ENCODE measurements at places on chromosomes 11 and 22.

DNA sequence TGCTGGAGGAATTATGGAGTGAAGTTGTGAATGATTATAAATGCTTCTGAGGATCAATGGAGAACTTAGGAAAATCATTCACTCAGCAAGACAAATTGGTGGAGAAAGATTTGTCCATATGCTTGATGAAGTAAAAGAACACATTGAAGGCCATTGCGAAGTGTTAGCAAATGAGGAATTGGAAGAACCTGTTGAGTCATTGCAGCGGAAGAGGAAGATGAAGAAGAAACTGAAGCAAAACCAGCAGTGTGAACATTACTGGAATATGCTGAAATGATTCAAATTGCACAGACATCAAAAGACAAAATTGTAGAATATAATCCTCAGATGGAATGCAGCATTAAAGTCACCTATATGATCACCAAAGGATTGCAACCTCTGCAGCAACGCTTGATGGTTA, 168.1 kb downstream of the ADAMTS15 start:
- no peak for DNase-seq

DNA sequence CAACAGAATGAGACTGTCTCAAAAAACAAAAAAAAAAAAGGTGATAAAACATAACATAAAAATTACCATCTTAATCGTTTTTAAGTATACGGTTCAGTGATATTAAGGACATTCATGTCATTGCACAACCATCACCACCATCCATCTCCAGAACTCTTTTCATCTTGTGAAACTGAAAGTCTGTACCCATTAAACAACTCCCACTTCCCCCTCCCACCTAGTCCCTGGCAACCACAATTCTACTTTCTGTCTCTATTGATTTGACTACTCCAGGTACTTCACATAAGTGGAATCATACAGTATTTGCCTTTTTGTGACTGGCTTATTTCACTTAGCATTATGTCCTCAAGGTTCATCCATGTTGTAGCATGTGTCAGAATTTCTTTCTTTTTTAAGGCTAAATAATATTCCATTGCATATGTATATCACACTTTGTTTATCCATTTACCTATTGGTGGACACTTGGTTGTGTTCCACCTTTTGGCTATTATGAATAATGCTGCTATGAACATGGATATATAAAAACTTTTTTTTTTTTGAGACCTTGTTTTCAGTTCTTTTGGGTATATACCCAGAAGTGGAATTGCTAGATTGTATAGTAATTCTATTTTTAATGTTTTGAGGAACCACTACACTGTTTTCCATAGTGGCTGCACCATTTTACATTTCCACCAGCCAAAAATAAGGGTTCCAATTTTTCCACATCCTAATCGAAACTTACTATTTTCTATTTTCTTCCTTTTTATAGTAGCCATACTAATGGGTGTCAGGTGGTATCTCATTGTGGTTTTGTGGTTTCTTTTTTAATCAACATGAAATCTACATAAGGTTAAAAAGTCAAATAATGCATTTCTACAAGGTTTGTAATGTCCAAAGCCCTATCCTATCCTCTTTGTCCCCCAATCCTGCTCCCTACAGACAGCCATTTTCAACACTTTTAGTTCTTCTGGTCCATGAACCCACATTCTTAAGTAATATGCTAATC, 23.4 kb upstream of the PIK3C2A start:
- DNase-seq, result no peak

GRCh38 chr11:17831883-17832282, 97.3 kb downstream of the KCNC1 start:
- DNase-seq, result no peak

DNA sequence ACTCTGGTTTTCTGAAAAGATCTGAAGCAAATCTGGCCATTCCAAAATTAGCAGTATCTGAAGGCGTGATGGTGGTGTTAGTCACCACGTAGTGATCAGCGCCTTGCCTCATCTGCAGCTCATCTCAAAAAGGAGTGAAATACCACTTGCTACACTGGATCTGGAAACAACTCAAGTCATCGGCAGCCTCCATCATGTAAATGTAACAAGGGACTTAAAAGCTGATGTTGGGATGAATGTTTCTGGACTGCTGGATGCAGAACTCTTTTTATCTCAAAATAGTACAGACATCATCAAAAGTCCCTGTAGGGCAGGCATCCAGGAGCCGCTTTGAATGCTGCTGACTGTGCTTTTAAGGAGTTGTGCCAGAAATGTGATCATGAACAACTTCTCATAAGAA, 14.1 kb upstream of the APLP2 start:
- DNase-seq, result no peak

DNA sequence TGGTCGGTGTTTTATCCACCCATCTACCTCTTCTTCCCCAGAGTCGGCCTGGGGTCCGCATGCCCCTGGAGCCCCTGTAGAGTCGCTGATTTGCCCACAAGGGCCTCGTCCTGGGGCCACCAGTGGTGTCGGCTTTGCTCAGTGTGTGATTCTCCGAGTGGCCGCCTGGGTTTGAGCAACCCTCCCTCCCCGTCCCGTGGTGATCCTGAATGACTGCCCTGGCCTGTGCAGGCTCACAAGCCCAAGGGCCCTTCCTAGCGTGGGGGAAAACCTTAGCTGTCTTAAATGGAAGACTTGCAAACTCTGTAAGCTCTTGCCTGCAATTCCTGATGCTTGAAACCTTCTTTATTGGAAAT, 128.3 kb downstream of the OSBP2 start:
- DNase-seq, result no peak

DNA sequence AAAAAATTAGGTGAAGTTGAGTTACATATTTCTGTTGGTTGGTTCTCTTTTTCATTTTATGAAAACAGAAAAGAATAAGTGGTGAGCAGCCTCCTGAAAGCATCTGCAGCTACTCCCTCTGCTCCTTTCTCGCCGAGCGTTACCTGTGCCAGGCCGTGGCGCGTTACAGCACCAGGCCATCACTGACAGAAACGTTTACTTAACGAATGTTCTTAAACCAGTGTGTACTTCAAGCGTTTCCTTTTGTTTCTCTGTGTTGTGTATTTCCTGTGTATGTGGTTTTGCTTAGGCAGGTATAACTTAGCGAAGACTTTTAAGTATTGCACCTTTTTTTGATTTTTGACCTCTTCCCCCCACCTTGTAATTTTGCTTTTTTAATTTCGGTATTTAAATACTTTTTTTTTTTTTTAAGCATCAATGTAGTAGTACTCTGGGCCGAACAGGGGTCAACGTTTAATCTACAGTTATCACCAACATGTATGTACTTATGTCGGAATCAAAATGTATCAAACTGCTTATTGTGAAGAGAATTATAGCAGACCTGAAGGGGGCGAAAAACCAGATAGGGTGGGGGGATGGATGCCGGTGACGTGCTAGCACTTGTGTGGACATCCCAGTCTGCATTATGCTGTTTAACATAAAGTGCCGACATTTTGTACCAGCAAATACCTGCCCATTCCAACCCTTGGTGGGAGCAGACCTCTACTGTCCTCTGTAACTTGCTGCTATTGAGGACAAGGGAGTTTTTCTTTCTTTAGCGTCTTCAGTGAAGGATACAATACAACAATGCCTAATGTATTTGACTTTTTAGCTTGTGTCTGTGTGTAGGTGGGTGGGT, 21.6 kb upstream of the ADSL start:
- DNase-seq, result no peak

DNA sequence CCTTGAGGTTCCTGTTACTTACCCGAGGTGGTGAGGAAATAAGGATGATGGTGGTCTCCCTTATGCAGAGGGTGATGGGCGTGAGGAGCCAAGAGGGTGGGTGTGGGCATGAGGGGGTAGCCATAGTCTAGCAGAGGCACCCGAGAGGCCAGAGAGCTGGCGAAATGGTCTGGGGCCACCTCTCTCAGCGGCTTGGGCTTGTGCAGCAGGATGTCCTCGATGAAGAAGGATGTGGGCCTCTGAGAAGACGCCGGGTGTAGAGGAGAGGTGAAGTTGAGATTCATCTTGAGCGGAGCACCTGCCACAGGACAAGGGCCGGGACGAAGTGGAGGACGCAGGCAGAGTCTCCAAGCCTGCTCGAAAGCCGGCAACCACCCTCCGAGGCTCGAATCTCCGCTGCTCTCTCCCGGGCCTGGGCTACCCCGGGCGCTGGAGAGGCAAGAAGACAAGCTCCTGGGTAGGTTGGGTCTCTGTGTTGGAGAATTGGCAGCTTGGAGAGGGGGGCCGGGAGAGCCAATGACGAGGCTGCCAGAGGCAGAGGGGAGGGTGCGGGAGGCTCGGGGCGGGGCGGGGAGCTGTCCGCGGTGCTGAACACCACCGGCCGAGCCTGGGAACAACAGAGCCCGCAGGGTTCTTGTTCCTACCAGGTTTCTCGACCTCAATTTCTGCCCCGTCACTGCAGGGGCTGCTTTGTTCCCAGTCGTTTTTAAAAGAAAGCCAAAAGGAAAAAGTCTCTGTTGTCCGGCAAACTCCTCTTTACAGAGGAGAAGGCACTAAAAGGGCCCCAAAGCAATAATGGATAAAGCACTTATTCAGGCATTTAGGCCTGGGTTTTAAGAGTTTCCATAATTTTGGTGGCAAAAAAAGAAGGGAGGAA, at the start of gene BSX:
Gene BSX, minus strand, starts transcription at position 447 of the 877 bp plus-strand sequence. Its CDS starts 163 bp downstream, at position 284.
- DNase-seq, result no peak

GRCh38 chr11:92024788-92025187, 199.8 kb upstream of the FAT3 start:
- DNase-seq, result no peak

DNA sequence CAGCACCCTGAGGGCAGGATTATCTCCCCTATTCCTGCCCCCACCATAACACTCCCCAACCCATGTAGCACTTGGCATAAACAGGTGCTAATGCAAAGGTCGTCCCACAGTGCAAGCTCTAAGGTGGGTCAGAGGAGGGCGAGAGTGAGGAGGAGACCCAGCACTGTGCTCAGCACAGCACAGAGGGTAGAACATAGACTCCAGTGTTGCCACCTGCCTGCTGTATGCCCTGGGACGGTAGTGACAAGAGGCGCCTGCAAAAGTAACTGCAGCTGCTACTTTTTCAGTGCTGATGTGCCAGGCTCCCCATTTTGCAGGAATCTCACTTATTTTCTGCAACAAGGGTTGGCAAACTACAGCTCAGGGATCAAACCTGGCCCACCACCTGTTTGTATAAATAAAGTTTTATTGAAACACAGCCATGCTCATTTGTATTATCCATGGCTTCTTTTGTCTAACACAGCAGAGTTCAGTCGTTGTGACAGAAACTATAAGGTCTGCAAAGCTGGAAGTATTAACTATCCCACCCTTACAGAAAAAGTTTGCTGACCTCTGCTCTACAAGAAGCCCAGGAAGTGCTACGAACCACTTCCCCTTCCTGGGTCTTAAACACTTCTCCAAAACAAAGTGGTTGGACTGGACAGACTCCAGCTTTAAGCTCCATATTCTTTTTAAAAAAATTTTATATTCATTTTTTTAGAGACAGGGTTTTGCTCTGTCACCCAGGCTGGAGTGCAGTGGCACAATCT, 16.9 kb upstream of the CDC42BPG start:
- no peak for DNase-seq

DNA sequence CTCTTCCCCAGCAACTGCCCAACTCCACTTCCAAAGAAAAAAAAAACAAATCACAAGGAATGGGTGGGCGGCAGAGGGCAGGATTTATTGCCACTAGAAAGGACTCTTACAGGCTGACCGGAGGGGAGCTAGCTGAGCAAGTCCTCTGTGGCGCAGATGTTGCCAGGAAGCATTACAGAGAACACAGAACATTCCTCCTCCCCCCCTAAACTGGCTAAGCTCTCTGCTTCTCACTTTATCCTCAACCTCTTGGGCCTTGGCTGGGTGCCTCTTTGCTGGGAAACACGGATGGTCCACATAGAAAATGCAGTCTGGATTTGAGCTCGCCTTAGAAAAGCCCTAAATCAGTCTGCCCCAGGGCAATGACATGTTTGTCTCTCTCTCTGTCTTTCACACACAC, 12.6 kb upstream of the FJX1 start:
- DNase-seq, result no peak

GRCh38 chr11:110513846-110514437, 84.2 kb downstream of the FDX1 start:
- DNase-seq, result no peak

DNA sequence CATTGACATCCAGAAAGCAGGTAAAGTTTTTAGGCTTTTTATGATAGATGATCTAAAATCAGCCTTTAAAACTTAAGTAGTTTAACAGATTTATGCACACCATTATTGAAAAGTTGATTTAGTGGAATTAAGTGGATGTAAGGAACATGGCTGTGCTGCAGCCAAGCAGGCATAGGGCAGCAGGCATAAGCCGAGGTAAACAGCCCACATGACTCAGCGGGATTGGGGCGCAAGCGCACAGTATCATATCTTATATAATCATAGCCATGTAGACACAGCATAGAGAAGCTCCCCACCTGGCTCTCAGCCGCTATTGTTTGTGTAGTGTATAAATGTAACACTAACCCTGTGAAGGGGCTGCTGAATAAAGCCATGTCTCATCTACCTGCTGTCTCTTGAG, 157.5 kb downstream of the WNT11 start:
- no peak for DNase-seq

GRCh38 chr11:65867284-65868071, 5.1 kb downstream of the EFEMP2 start:
- no peak for DNase-seq

DNA sequence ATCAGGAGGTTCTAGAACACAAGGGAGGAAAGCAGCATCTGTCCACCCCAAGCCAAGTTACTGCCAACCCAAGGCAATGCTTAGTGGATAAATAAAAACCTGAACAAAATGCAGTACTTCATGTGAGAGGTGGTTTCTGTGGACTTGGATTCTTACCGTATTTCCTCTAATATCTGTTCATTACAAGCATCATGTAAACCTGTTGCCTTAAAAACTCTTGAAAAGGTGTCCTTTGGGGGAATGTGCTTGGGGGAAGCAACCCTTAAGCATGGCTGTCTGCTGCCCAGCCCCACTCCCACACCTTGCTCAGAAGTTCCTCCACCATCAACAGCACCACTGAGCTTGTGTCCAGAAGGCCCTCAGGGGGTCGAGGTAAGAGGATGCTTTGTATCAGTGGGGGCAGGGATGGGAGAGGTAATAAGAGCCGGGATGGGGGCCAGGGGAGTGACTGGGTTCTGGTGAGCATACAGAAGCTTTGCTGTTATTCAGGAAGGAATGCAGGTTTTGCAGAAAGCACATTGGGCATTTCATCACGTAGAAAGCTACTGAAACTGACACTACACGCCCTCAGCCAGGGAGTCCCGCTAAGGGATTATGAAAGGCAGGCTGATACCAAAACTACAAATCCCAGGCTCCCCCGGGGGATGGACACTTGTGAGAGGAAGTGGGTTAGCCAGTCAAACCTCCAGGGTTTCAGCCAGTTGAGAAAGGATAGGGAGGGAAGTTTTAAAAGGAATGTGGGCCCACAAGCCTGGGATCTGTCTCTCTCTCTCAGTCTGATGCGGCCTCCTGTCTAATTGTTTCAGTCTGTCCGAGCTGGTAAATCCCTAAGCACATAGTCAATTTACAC, 52.0 kb downstream of the KCNJ1 start:
- DNase-seq, result peak; percentile 42

DNA sequence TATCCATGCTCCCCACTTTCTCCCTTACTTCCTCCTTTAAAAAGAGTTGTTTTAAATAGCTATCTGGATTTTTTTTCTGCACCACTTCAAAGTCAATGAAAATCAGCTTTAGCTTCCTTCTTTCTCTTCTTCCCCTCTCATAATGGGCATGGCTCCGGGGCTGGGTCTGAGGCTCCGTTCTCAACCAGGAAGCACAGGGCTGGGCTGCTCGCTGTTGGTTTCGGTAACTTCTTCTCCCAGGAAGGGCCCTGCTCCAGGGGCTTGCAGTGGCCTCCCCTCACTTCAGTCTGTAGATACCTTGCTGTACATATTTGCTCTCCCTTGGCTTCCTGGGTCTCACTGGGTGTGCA, 23.8 kb downstream of the MICAL2 start:
- DNase-seq, result no peak
